IMR-90 (cell line): ENCODE measurements at places on chromosomes 1 and 21. TPM values are rescaled to one million over a fixed set of nuclear protein-coding genes. Genes with fewer than 3 reads are reported as not detected.

- no peaks in the 10 kb centered on the region for H3K27me3 ChIP-seq
- DNase-seq, result no peak
- peaks cover 2% of the 10 kb centered on the region; the same call in 1 of the 2 replicates for H3K4me1 ChIP-seq
Measured at GRCh38 chr1:50970931-50971582, 1.0 kb downstream of the CDKN2C start.

DNA sequence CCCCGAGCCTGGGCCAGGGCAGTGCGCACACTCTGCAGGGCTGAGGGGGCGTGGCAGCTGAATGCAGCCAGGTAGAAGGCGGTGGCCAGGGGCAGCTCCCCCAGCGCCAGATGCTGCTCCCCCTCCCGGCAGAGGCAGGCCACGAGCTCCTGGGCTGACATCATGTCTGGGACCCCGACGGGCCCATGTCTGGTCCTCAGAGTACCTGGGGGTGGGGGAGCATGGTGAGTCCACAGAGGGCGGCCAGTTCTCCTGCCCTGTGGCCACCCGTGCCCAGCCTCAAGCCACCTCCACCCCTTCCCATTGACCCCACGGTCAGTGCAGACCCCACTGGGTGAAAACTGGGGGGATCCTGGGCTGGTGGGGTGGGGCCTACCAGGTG is 838 bp downstream of the TTC34 start:
- no peak overlapping the region for H3K27ac ChIP-seq
- no peak for DNase-seq
- no peaks in the 10 kb centered on the region for H3K4me1 ChIP-seq
- H3K4me3 ChIP-seq, result no peak overlapping the region

- peaks cover 18% of the 10 kb centered on the region for H3K4me1 ChIP-seq
- no peaks in the 10 kb centered on the region for H3K27me3 ChIP-seq
- no peak overlapping the region for H3K4me3 ChIP-seq
- no peaks in the 10 kb centered on the region; the same call in 1 of the 2 replicates for H3K36me3 ChIP-seq
- no peak overlapping the region for H3K27ac ChIP-seq
Measured at GRCh38 chr1:6867729-6868659, 82.7 kb downstream of the CAMTA1 start.

GRCh38 chr1:90711696-90712095 is 5.4 kb downstream of the BARHL2 start:
- no peaks in the 10 kb centered on the region for H3K4me1 ChIP-seq
- DNase-seq, result no peak
- no peak overlapping the region for H3K27ac ChIP-seq
- no peaks in the 10 kb centered on the region for H3K36me3 ChIP-seq

GRCh38 chr1:151211972-151212705 is 13.8 kb downstream of the PIP5K1A start:
- H3K27me3 ChIP-seq, result no peaks in the 10 kb centered on the region
- no peak overlapping the region for H3K27ac ChIP-seq
- DNase-seq, result no peak

DNA sequence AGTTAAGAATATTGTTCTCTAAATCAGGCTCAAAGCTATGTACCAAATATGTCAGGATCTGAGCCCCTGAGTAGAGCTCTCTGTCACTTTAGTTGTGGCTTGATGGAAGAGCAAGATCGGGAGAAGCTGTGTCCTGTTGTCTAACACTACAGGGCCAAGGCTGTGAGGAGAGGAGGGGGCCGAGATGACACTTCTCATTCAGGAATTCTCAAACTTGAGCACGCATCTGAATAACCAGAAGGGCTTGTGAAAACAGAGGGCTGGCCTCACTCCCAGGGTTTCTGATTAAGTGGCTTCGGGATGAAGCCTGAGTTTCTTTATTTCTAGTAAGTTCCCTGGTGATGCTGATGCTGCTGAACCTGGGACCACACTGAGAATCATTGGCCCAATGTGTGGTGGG is 209.2 kb upstream of the DAB1 start:
- no peaks in the 10 kb centered on the region for H3K36me3 ChIP-seq
- peaks cover 2% of the 10 kb centered on the region; the same call in 1 of the 2 replicates for H3K4me1 ChIP-seq
- DNase-seq, result no peak
- H3K27me3 ChIP-seq, result no peaks in the 10 kb centered on the region
- H3K27ac ChIP-seq, result no peak overlapping the region

DNA sequence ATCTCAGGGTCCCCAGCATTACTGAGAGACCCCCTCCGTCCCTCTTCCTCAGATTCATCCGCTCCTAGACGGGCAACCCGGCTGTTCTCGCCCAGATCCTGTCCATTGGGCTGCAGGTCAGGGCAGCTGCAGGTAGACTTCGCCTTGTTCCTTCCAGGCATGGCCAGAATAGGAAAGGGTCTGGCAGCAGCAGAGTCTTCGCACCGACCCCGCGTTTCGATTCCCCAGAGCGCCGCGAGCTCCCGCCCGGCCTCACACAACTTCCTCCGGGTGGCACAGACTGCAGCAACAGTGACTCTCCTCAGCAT is 265 bp downstream of the NRDC start:
- peak overlapping the region; percentile 95 for H3K27ac ChIP-seq
- peaks cover 5% of the 10 kb centered on the region; the same call in 1 of the 2 replicates for H3K36me3 ChIP-seq
- H3K4me1 ChIP-seq, result peaks cover 3% of the 10 kb centered on the region; the same call in 1 of the 2 replicates
- DNase-seq, result no peak
- H3K27me3 ChIP-seq, result no peaks in the 10 kb centered on the region

DNA sequence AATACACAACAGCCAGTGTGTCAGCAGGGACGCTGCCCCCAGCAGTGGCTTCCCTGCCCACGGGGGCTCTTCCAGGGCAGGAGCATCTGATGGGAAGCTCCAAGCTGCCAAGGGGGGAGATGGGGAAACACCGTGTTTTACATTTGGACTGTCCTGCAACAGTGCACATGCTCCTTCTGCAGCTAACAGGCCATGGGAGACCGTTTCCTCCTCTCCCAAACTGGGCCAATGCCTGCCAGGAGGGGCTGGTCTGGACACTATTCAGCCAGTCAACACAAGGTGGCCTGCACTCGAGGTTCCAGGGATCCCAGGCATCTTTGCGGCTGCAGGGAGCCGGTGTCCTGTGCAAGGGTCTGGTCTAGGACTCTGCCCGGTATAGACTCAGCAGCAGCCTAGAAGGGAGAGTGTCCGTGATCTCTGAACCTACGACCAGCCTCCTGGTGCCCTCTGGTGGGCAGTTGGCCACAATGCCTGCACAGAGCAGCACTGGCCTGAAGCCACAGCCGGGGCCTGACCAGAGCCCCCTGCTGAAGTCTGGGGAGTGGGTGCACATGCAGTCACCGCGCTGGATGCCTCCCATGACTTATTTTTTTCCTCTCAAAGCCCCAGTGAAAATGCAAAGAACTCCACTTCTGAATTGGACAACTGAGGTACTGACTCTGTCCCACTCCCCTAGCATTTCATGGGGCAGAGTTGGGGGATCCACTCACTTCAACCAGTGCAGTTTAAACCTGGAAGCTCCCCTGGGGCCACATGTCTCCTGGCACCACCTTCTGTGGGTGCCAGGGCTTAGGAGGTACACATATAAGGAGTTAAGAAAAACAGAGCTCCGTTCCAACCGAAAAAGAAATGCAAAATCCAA is 33.3 kb downstream of the RCC2 start:
- no peak overlapping the region for H3K27ac ChIP-seq
- peaks cover 27% of the 10 kb centered on the region for H3K36me3 ChIP-seq
- DNase-seq, result peak; percentile 44
- H3K4me1 ChIP-seq, result peaks cover 2% of the 10 kb centered on the region; the same call in 1 of the 2 replicates
- no peaks in the 10 kb centered on the region for H3K27me3 ChIP-seq

DNA sequence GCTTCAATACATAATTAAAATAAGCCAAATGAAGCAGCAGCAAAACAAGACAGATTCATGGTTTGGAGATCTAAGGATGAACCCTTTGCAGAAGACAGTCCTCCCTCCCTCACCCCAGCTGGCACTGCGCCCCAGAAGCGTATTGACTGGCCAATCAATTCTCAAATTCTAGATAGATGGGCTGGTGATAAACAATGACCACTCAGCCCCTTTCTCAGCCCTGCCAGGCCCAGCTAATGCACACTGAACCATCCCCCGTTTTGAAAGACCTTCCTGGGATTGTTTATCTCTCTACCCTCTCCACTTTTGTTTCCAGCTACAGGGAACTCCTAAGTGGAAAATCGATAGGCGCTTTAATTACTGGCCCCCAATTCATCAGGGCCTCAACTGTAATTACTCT is 29.0 kb downstream of the TNR start:
- H3K4me3 ChIP-seq, result no peak overlapping the region
- no peak for DNase-seq
- H3K4me1 ChIP-seq, result no peaks in the 10 kb centered on the region

DNA sequence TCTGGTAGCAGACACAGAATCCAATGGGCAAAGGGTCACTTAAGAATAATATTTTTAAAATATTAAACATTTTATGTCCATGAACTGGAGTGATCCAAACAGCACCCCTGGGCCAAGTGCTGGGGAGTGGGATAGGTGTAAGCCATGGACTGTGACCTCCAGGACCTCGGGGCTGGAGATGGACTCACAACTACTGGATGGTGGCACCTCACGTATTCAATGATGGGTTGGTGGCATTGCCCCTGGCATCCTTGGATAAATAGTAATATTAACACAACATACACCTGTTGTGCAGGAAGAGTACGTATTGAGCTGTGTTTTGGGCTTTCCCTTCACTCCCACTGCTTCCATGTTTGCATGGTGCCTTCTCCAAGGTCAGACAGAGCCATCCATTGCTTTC is 39.3 kb upstream of the TENT5C start:
- peaks cover 24% of the 10 kb centered on the region for H3K27me3 ChIP-seq
- DNase-seq, result no peak
- H3K36me3 ChIP-seq, result no peaks in the 10 kb centered on the region
- H3K4me3 ChIP-seq, result no peak overlapping the region

DNA sequence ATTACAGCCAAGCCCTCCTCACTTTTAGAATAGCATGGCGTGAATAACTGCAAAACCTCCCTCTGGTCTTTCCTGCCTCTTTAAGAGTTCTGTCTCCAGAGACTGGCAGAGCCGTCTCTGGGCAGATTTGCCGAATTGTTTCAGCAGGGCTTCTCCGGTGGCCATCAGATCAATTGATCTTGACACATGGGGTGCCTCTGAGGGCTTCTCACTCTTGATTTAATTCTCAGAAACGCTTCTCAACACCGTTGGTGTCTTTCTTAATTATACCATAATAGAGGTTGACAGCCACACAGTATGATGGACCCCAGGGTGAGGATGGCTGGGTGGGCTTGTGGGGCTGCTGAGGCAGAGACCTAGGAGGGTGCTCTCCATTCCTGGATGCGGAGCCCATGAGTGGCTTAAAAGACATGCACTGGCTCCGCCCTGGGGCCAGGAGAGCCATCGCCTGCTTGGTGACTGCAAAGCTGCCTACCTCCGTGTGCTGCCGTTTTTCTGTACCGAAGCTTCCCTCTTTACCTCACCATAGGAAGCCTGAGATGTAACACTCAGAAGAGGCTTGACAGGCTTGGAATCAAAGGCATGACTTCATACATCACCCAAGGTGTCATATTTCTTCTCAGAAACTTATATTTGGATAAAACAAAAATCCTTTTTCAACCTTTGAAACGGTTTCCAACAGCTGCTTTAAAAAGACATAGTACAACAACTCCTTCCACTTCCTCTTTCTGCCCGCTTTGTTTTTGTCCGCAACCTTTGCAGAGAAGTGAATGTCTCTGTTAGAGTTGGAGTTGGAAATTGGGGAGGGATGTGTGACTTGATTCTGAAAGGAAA is 82.9 kb downstream of the GALNT2 start:
- no peak overlapping the region for H3K4me3 ChIP-seq
- H3K27ac ChIP-seq, result no peak overlapping the region
- no peaks in the 10 kb centered on the region for H3K36me3 ChIP-seq
- no peaks in the 10 kb centered on the region for H3K27me3 ChIP-seq

The LCE1D gene
- not detected in 2 replicates for total RNA-seq

DNA sequence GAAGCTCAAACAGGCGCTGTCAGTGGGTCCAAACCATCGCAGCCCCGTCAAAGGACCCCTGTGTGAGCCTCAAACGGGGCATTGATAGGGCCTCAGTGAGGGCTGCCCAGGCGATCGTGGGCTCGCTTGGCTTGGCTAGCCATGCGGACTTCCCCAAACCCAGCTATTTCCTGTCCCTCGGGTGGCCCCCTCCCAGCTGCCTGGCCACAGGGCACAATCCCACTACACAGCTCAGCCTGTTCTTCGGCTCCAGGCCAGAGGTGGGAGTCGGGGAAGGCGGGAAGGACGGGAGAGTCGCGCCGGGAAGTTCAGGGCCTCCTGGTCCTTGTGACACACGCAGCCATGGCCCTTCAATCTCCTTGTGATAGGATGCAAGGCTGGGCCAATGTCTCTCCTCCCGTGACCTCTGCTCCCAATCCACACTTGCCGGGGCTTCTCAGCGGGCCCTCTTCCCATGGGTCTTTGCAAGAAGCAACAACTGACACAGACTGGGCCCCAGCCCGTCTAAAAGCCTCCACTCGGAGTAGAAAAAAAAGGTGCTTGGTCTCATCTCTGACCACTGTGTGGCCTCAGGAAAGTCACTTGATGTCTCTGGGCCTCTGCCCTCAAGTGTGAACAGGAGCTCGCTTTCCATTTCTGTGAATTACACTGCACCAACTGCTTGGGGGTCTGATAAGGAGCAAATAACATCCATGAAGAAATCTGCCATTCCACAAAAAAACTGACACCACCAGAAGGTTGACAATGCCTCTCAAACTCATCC is 7.1 kb upstream of the MATN1 start:
- no peak for DNase-seq
- no peaks in the 10 kb centered on the region for H3K36me3 ChIP-seq
- H3K27me3 ChIP-seq, result peaks cover 11% of the 10 kb centered on the region; the same call in 1 of the 2 replicates
- no peak overlapping the region for H3K4me3 ChIP-seq
- H3K27ac ChIP-seq, result no peak overlapping the region

DNA sequence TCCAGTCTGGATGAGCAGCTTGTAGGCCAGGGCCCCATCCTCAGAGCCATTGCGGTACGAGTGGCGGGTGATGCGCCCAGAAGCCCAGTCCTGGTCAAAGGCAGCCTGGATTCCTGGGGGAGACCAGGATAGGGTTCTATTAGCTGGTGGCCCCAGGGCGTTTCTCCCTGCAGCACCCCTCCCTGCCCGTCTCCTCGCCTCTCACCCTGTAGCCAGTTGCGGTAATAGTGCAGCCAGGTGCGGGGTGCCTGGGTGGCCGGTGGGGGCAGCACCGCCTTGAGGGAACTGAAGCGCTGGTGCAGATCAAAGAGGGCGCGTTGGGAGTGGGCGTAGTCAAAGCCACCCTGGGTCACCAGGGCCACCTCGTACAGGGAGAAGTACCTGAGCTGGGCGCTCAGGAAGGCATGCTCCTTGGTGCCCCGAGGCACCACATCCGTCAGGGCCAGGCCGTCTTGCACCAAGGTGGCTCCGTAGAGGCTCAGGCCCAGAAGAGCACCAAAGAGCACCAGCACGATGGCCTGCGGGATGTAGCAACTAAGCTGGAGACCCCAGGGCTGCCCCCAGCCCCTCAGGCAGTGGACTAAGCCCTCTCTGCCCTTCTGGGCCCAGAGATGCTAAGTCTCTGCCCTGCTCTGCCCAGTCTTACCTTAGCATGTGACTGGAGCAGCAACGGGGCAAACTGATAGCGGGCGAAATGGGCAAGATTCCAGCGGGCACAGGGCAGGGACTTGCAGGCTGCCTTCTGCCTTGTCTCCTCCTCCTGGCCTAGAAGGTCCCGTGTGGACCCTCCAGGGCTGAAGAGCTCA is 15.7 kb downstream of the PTCH2 start:
- no peaks in the 10 kb centered on the region for H3K36me3 ChIP-seq
- H3K27me3 ChIP-seq, result no peaks in the 10 kb centered on the region
- H3K4me1 ChIP-seq, result no peaks in the 10 kb centered on the region
- no peak overlapping the region for H3K27ac ChIP-seq
- H3K4me3 ChIP-seq, result no peak overlapping the region
